Upper lobe of right lung (tissue), 1 donor: ENCODE measurements at places on chromosomes 2 and 18. TPM values are rescaled to one million over a fixed set of nuclear protein-coding genes. Genes with fewer than 3 reads are reported as not detected.

- DNase-seq = no peak
Measured at GRCh38 chr2:181904022-181904632, 12.6 kb downstream of the ITPRID2 start.

GRCh38 chr2:66573821-66574233 is 138.9 kb downstream of the MEIS1 start:
- no peak for DNase-seq

- no peak for DNase-seq
Measured at GRCh38 chr2:33383855-33384598, 92.4 kb upstream of the RASGRP3 start.

The TEX44 gene
- total RNA-seq = not detected

The GLI2 gene
- total RNA-seq = 4.7 TPM

The SERPINB2 gene
- total RNA-seq = 0.38 TPM
